GM23248 (cell line): ENCODE measurements at places on chromosomes 13 and 19.

DNA sequence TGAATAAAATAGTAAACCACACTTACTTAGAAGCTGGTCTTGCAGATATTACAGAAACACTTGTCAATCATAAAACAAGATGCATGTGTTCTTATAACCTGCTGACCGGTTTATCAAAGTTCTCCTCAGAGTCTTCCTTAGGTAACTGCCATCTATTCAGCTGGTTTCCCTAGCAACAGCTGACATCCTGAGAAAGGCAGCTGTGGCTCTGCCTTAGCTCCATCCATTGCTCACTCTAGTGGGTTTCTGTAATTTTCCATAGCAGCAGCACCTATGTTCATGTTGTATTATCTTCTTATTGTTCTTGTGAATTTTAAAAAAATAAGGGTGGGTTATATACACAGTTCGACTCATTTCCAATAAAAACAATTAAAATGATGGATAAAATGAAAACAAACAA, 87.8 kb downstream of the RAP2A start:
- DNase-seq, result no peak

- no peak for DNase-seq
Observed at GRCh38 chr13:111999352-111999751, 67.6 kb upstream of the SOX1 start.

GRCh38 chr13:65292488-65292901, 1937.6 kb downstream of the PCDH9 start:
- DNase-seq, result peak; percentile 8

DNA sequence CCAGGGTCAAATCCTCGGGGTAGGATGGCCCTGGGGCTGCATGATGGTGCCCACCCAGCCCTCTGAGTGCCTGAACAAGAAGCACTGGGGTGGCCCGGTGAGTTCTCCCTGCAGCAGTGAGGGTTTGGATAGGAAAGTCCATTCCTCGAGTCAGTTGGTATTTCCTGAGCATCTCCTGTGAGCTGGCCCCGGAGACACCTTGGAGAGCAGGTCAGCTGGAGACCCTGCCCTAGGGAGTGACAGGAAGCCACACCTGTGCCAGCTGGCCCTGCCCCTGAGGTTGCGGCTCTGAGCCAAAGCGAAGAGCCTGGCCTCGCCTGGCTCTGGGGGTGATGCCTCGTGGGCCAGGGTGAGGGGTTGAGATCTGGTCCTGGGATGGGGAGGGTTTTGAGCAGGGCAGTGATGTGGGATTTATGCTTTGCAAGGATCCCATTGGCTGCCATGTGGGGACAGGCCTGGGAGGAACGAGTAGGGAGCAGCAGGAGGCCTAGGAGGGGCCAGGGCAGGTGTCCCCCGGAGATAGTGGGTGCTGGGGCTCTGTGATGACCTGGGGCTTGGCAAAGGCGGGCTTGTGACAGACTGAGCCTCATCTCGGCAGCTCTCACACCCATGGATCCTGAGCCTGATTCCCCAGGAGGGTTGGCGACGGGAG, 16.0 kb downstream of the CRTC1 start:
- DNase-seq, result no peak

GRCh38 chr19:6866741-6867151, 20.6 kb upstream of the ADGRE1 start:
- DNase-seq, result no peak

GRCh38 chr19:48480558-48481500, 11.7 kb downstream of the CYTH2 start:
- DNase-seq, result peak; percentile 82

GRCh38 chr13:114001331-114002008, 27.6 kb upstream of the C13orf46 start:
- DNase-seq, result no peak

- DNase-seq, result no peak
Observed at GRCh38 chr13:112709825-112710783, 20.3 kb downstream of the ATP11A start.

DNA sequence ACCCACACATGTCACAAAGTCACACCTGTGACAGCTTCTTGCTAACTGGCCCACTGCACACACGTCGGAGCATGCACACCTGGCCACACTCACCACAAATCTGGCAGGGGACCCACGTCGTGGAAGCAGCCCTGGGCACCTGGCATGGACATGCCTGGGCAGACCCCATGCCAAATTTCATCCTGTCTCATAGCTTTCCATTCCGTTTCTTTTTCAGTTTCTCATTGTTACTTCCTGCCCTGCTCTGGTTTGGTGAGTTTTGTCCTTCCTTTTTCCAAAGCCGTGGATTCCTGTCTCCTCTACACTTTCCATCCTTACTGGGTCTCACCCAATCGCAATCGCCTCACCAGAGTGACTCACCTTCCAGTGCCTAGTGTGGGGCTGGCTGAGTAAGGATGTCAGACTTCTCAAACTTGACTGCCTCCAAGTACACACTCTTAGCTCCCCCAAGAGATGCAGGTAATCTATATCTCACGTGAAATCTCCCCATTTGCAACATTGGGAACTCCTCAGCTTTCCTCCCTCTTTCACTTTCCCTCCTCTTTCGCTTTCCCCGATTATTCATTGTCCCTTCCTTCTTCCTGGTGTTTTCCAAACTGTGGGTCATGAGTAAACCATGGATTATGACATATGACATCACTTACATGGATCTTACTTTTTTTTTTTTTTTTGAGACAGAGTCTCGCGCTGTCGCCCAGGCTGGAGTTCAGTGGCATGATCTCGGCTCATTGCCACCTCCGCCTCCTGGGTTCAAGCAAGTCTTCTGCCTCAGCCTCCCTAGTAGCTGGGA, 1.6 kb upstream of the BBC3 start:
- DNase-seq, result peak; percentile 88

DNA sequence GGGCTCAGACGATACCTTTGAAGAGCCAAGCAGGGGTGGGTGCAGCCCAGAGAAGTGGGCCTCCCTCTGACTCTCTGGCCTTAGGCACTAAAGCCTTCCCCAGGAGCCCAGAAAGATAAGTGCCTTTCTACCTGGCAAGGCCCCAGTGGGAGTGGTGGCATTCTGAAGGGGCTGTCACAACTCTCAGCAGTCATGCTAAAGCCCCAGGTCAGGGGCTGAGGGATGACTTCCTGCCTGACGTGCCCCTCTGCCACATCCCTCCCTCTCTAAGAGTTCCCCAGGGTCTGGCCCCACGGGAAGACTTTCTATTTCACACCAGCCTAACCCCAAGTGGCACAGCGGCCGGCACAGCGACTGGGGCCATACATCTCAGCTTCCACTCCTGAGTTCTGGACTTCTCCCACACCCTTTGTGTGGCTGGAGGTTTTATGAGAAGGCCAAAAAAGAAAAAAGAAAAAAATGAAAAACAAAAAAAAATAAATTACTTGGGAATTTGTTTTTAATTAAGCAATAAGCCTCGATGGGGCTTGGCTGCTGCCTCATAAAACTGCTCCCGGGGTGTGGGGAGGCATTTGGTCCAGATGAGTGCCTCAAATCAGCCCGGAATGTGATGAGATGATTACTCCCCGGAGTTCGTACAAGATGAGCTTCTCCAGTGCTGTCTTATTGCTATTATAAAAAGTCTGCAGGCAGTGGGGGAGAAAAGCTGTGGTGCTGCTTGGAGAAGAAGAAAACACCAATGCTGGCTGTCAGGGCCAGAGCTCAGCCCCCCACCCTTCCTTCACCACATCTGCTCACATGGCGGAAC, 28.5 kb upstream of the PLEKHF1 start:
- peak; percentile 9 for DNase-seq

- DNase-seq, result peak; percentile 2
Observed at GRCh38 chr13:67147342-67148133, 82.6 kb downstream of the PCDH9 start.

- DNase-seq, result no peak
Observed at GRCh38 chr19:53332484-53332883, 1.1 kb upstream of the ZNF845 start.

DNA sequence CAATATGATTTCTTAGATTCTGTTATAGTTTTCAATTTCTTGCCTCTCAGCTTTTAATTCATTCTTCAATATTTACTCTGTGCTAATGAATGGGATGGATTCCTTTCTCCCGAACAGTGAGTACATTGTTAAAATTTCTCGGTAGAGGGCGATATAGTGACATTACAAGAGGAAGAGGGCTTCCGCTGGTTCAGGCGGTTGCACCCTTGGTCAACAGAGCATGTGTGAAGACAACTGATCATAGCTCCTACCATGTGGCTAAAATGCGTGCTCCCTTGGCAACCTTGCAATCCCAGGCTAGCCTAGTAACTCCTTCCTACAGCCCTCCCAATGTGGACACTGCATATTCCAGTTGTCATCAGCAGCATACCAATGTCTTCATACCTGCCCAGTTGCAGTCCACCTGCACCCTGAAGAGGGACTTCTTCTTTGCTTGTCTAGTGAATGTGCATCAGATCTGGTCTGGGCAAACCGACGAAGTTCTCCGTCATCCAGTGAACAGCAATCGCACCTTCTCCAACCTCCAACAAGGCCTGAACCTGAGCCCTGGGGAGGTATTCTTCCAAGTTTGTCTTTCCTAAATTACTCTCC, 653.0 kb upstream of the GPC6 start:
- peak; percentile 9 for DNase-seq

DNA sequence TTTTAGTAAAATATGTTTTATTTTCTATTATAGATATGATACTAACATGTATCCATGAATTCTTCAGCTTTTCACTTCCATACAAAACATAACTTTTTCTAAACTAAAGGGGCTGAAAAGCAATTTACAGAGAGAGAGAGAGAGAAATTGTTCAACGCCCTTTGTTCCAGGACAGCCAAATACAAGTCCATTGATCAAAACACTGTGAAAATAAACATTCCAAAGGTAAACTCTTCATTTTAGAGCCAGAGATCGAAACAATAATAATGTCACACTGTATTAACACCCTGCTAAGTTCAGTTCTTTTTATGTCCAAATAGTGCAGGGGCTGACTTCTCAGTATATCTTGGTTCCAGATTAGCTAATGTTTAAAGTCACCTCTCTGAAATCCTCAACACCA, 516.2 kb upstream of the ATXN8OS start:
- no peak for DNase-seq

GRCh38 chr13:43036351-43037250, 13.2 kb downstream of the DNAJC15 start:
- DNase-seq, result no peak

- DNase-seq, result no peak
Observed at GRCh38 chr19:2275588-2276428, 6.2 kb downstream of the PEAK3 start.

DNA sequence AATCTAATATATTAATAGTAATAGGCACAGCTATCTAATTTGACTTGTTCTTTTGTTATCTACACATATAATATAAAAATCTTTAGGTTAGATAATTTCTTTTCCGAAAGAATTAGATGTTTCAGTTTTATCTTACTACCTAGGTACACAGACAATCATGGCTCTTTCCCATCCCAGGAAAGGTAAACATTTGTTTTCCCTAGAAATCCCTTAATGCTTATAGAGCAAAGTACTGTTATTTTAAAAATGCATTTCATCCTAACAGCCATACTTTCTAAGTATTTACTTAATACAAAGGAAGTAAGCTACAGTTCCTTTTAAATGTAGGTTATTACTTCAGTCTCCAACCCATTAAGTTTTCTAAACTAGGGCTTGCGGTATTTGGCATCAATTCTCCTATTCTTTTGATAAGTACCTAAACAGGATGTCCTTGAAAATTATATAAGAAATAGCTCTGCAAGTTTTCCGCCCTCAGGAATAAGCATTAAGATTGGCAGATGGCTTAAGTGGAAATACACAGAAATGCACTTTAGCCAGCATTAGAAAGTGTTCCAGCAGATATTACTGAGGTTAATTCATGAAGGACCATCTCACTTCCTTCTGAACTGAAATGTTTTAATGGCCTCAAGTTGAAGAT, 616.2 kb upstream of the SPRY2 start:
- DNase-seq, result no peak

GRCh38 chr13:63299866-63300394, 1884.3 kb upstream of the PCDH20 start:
- DNase-seq, result no peak

DNA sequence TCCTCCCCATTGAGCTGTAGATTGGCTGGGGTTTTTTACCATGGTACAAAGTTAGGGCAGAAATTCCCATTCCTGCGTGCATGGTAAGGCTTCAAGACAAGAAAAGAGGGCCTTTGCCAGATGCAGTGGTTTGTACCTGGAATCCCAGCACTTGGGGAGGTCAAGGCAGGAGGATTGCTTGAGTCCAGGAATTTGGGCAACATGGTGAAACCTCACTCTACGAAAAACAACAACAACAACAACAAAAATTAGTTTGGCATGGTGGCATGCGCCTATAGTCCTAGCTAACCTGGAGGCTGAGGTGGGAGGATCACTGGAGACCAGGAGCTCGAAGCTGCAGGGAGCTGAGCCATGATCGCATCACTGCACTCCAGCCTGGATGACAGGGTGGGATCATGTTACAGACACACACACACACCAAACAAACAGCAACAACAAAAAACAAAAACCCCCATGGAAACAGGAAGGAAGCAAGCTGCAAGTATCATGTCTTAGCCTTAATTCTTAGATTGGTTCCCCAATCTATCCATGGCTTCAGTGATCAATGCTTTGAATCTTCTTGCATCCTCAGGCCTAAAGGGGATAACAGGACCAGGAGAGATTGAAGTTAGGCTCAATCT, 5.5 kb upstream of the WTIP start:
- peak; percentile 16 for DNase-seq

DNA sequence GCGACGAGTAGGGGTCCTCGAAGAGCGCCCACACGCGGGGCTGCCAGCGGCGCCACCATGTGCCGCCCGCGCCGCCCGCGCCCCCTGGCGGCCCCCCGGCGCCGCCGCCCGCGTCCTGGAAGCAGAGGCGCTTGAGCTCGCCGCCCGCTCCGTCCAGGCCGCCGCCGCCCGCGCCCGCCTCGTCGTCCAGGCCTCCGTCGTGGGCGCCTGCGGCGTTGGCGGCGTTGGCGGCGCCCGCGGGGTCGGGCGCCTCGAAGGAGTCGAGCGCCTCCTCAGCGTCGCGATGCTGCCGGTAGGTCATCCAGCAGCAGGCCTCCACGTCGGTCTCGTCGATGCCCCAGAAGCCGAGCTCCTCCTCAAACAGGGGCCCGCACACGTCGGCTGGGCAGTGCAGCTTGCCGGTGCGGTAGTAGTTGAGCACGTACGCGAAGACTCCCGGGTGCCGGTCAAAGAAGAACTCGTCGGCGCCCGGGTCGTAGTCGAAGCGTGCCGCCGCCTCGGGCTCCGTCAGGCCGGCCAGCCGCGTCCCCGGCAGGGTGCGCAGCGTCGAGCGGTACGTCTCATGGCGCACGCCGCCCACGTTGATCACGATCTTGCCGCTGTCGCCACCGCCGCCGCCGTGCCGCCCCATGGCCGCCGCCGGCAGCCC, 829 bp downstream of the KCNC3 start:
- peak; percentile 55 for DNase-seq
